Stimulated activated naive CD4-positive, alpha-beta T cell treated with Interleukin-2 at 50 U/mL for 16 hours (primary cell): ENCODE measurements at places on chromosomes 13 and 19.
A peak's percentile ranks its signal among the peaks of the same experiment; 100 is the strongest.

GRCh38 chr13:48009284-48009683, 8.2 kb upstream of the SUCLA2 start:
- DNase-seq, result no peak

- no peak for DNase-seq
These were observed 1.9 kb downstream of the NHLRC3 start for GRCh38 chr13:39040206-39040605.

GRCh38 chr13:42280537-42280936, 8.6 kb downstream of the AKAP11 start:
- DNase-seq, result no peak

- DNase-seq, result no peak
These were observed 595 bp downstream of the TLE2 start for GRCh38 chr19:3028305-3029064.

DNA sequence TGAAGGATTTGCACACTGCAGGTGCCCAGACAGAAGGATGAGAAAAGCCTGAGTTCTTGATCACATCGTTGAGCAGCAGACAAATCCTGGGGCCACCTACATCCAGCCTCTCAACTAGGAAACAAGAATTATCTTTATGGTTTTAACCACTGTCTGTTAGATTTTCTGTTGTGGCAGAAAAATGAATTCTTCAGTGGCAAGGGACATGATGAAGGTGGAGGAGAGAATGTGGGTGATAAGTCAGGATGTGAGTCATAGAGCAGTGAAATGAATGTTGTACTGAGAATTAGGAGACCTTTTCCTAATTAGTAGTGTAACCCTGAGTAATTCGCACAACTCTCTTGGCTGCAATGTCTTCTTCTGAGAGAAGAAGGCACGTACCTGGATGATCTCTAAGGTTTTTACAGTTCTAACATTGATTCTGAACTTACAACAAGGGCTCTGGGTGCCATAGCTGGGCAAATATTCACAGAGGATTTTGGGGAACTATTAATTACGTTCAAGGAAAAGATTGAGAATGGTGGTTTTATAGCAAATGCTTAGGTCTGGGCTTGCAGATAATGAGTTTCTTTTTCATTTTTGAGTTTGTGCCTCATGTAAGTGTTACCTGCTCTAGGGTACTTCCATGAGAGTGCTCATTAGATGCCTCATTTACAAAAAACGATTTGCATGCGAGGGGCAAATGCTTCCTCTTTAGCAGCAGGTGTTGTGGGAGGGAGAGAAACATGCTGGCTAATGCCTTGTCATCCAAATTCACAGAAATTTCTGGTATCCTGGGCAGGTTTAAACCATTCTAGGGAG, 111.0 kb upstream of the KL start:
- peak; percentile 2 for DNase-seq

DNA sequence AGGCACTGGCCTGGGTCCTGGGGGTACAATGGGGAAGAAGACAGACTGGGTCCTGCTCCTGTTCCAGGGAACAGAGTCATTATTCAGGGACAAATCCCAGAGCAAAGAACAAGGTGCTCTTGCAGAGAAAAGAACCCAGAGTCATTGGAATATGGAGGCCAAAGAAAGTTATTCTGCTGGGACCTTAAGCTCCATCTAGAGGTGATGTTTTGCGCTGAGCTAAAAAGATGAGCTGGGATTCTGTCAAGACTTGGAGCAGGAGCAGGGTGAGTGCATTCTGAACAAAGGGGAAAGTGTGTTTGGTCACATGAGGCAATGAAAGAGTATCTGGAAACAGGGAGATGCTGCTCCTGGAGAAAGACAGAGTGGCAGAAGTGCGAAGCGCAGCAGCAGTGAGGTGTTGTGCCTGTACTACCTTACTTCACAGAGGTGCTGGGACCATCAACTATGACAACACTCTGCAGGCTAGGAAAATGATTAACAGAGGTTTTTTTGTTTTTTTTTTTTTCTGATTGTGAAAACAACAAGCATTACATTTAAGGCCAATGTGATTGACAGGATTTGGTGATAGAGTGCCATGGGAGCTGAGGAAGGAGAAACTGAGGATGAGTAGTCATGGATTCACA, 95.3 kb upstream of the TNFSF11 start:
- no peak for DNase-seq

DNA sequence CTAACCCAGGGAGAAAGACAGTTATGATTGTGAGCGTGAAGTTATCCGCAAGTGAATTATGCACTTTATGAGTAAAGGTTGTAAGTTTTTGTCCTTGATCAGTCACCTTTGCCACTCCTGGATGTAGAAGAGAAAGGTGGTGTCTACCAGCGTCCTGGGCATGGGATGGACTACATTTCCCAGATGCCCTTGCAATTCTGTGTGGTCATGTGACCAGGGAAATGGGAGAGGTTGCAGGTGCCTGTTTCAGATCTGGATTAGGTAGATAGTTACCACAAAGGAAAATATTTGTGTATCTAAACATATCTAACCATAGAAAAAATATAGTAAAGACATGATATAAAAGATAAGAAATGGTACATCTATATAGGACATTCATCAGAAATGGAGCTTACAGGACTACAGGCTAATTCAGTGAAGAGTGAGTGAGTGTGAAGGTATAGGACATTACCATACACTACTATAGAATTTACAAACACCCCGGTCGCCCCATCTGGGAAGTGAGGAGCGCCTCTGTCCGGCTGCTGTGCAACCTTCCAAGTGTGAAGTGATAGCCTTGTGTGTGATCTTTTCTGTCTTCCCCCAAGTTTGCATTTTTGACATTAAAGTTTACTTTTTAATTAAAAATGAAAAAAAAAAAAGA, 51.6 kb upstream of the CACNA1A start:
- no peak for DNase-seq

GRCh38 chr13:76225815-76226489, 589.8 kb downstream of the LMO7 start:
- no peak for DNase-seq

GRCh38 chr19:12628040-12629022, 17.6 kb downstream of the ZNF791 start:
- no peak for DNase-seq

DNA sequence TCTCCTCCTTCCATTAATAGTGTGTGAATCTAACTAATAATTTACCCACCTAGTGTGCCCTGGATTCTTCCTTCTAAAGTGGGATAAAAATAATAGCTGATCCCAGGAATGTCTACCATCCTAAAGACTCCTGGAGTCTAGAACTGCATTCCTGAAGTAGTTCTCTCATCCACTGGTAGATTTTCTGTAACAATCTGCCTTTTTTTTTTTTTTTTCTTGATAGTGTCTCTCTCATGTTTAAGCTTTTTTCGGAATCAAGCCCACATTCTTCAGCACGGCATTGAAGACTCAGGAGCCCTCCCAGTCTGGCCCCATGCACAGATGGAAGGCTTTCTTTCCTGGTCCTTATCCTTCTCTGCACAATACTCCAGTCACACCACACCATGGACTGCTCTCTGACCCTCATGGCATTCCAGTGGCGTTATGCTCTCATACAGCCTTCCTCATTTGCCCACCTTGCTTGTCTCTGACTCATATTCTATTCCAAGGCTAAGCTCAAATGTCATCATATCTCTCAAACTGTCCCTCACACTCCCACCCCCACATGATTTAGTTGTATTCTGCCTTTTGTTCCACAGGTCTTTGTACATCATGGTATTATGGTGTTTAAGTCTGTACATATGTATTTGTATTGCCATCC, 68.7 kb upstream of the FRY start:
- no peak for DNase-seq

DNA sequence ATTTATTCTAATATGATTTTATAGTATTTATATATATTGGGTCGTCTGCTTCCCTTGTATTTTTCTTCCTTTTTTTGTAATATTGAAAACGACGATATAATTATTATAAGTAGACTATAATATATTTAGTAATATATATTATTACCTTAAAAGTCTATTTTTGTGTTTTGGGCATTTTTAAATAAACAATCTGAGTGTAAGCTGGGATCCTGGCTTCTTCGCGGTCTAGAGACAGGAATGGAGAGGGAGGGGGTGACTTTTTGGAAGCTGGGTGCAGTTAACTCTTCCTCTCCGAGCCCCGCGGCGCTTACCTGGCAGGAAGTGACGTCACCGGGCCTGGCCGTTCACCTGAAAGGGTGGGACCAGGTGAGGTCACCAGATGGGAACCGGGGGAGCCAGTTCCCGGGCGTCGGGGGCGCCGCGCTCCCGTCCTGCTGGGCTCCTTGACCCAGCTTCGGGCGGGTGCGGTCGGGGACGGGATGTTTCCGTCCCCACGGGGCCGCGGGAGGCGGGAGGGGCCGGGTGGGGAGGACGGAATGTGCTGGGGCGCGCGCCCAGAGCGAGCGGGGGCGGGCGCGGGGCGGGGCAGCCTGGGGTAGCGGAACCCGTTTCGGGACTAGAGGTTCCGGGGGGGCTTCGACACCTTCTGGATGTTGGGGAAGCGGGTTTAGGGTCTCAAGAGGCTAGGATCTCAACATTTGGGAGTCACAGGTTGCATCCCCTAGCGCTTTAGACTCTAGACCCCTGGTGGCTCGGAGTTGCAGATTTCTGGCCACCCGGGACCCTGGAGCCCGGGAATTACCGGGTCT, 2.8 kb downstream of the ZFP36 start:
- peak; percentile 80 for DNase-seq

DNA sequence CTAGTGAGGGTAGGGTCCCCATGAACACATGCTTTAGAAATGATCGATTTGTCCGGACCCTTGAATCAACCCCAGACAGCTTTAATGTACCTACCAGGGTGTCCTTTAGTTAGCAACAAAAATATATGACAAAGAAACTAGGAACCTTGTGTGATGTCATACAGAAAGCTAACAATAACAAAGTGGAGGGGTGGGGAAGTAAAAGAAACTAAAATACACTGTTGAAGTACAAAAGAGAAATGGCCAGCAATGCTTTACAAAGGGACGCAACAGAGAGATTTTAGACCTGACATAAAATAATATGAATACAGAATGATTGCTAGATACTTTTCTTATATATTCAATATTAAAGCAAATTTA, 40.0 kb downstream of the DZIP1 start:
- DNase-seq, result no peak

GRCh38 chr19:14775869-14776586, 2.3 kb downstream of the ADGRE2 start:
- no peak for DNase-seq

DNA sequence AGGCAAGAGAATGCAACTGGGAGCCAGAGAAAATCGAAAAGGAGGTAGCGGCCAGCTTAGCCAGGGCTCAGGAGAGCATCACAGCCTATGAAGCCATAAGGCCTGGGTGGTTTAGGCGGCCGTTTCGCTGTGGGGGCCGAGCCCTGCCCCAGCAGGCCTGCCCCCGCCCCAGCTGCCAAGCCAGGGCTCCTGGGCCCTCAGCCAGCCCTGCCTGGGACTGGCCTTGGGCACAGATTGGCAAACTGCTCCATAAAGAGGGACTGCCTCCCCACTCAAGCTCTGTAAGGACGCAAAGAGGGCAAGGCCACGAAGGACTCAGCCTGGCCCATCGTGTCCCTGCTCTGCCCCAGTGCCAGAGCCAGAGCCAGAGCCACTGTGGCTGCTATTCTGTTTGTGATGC, 10.2 kb downstream of the ZNF653 start:
- DNase-seq, result no peak

DNA sequence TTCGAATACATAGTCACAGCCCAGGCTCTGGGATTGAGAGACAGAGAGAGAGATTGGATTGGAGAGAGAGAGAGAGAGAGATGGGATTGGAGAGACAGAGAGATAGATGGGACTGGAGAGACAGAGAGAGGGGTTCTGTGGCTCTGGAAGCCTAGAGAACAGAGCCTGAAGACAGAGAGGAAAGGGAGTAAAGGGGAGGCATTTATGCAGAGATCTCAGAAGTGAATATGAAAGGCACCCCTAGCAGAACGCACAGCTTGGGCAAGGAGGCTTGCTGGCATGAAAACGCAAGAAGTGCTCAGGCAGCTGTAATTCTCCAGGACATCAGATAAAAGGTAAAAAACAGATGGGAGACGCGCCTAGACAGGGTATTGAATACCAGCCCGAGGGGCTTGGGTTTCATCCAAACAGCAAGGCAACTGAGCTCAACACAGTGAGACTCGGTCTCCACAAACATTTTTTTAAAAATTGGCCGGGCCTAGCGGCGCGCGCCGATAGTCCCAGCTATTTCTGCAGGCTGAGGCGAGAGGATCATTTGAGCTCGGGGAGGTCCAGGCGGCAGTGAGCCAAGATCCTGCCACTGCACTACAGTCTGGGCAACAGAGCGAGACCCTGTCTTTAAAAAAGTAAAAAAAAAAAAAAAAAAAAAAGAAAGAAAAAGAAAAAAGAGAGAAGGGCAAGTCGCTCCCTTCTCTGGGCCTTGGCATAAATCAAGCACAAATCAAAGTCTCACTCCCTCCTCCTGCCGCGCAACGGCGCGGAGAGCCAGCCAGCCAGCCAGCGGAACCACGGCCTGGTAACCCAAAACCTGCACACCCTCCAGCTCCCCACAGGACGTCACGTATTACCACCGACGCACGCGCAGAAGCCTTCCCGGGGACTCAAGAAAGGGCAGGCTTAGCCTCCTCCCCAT, 774 bp upstream of the PPP2R1A start:
- DNase-seq, result no peak

GRCh38 chr13:28581451-28581850, 77.5 kb upstream of the POMP start:
- no peak for DNase-seq

GRCh38 chr13:29704648-29705047, 109.2 kb upstream of the SLC7A1 start:
- DNase-seq, result no peak

DNA sequence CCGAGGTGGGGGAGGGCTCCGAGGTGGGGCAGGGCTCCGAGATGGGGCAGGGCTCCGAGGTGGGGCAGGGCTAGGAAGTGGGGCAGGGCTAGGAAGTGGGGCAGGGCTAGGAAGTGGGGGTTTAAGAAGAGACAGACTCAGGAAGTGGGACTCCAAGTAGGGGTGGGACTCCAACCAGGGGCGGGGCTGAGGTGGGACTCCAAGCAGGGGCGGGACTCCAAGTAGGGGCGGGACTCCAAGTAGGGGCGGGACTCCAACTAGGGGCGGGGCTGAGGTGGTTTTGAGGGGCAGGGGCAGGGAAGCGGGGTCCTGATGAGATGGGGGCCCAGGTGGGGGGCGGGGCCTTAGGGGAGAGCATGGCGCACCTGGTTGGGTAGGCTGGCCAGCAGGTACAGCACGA, 13.6 kb downstream of the CFD start:
- peak; percentile 71 for DNase-seq

- no peak for DNase-seq
These were observed 113.1 kb downstream of the ABCC4 start for GRCh38 chr13:95188128-95188527.

- no peak for DNase-seq
These were observed 324.5 kb downstream of the DNAJC15 start for GRCh38 chr13:43347877-43348276.

DNA sequence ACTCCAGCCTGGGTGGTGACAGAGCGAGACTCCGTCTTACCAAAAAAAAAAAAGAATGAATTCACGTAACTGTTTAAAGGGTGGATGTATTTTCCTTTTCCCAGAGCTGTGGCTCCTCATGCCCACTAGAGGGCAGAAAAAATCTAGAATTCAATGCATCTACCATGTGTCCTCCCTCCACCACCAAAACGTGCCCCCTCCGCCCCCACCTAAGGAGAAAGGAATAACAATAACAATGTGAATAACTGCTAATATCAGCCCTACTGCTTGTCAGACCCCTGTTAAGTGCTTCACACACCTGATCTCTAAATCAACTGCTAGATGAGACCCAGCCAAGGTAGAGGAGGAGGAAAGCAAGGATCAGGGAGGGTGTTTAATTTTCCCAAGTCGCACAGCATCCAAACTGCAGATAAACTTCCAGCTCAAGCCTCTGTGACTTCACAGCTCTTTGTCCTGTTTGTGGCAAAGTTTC, 20.2 kb upstream of the PNMA8B start:
- peak; percentile 12 for DNase-seq

- DNase-seq, result no peak
These were observed 550.3 kb downstream of the GPC6 start for GRCh38 chr13:93776936-93777335.

- peak; percentile 40 for DNase-seq
These were observed 33.9 kb downstream of the CCNE1 start for GRCh38 chr19:29845574-29846176.
